NCI-H187 treated with DMSO at 0.1 percent for 48 hours (cell line): ENCODE measurements at places on chromosomes 2 and 18.

DNA sequence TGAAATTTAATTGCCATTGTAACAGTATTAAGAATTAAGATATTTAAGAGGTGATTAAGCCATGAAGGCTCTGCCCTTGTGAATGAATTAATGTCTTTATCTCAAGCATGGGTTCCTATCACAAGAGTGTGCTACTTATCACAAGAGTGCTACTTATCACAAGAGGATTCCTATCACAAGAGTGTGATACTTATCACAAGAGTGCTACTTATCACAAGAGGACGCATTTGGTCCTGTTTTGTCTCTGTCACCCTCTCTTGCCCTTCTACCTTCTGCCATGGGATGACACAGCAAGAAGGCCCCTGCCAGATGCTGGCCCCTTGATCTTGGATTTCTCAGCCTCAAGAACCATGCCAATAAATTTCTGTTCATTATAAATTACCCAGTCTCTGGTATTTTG lies 13.2 kb upstream of the COL5A2 start:
- no peak for DNase-seq

DNA sequence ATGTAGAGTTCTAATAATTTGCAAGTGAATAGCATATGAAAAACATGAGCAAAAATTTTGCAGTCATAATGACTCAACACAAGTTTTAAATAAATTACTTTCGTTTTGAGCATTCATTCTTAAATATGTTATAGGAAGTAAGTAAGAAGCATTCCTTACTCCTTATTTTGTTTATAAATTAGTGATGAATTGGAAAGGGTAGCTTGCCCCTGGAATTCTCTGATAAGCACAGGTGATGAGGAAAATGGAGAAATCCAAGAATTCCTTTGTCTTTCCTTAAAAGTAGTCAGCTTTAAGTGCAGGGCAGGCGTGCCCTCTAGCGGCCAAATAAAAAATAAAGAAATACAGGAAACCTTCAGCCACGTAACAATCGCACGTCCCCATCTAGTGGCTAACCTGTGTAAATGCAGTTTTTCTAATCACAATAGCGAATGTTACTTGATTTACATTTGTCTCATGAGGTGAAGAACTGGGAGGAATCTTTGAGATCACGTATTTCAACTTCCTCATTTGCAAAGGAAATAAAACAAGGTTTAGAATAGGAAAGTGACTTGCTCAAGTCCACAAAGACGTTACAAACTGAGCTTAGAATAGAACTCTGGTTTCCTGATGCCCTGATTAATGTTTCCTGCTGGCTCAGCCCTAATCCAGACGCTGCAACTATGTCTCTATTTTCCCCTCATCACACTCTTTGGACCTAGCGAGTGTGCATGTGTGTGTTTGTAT lies 47.2 kb upstream of the ZNG1B start:
- DNase-seq: no peak

DNA sequence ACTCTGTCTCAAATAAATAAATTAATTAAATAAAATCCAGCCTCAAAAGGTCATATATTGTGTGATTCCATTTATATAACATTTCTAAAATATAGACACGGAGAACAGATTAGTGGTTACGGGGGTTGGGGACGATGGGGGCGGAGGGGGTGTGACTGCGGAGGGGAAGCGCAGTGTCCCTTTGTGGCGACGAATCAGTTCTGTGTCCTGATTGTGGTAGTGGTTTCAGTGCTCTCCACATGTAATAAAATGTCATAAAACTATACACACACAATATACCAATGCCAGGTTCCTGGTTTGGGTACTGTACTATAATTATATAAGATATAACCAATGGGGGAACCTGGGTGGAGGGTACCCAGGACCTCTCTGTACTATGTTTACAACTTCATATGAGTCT lies 186.4 kb downstream of the ANAPC1 start:
- DNase-seq: no peak

DNA sequence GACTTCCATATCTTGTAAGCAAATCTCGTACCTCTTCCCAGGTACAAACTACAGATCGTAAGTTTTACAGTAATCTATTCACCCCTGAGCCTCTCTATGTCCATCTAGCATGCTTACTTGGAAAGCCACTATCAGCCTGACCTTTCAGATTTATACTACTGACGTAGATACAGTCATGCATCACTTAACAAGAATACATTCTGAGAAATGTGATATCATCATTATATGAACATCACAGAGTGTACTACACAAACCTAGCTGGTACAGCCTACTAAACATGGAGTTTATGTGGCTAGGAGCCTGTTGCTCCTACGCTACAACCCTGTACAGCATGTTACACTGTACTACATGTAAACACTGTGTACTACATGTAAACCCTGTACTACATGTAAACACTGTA lies 293.2 kb upstream of the ZNF804A start:
- DNase-seq: no peak

DNA sequence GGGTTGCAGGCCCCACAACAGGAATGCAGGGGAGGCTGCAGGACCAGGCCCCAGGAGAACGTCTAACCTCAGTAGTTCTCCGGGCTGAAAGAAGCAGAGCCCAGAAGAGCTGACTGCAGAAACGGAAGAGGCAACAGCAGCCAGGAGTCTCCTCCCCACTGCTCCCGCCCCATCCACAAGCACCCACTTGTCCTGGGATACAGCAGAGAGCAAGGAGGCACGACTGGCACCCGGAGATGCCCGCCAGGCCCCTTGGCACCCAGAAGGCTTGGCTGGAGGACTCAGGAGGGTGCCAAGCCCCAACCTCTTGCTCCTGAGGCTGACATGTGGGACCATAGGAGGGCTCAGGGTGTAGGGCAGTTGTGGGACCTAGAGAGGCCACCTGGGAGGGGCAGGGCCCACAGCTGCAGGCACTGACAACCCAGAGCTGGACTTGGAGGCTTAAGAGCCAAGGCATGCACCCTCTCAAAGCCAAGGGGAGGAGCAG lies 29.0 kb upstream of the TNS1 start:
- no peak for DNase-seq

DNA sequence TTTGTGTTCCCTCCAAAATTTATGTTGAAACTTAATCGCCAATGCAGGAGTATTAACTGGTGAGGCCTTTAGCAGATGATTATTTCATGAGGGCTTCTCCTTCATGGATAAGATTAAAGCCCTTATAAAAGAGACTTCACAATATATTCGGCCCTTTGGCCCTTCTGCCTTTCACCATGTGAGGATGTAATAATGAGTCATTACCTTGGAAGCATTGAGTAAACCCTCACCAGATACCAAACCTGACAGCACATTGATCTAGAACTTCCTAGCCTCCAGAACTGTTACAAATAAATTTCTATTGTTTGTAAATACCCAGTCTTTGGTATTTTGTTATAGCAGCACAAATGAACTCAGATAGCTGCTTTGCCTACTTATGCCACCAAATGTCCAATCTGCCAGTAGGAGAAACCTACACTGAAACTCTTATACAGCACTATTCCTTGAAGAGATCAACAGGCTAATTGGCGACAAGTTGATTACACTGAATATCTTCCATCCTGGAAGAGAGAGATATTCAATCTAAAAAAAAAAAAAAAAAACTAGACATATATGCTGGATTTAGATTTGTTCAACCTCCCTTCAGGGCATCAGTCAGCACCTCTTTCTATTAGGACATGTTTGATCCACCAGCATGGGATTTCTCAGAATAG lies 125.9 kb upstream of the COL5A2 start:
- no peak for DNase-seq

DNA sequence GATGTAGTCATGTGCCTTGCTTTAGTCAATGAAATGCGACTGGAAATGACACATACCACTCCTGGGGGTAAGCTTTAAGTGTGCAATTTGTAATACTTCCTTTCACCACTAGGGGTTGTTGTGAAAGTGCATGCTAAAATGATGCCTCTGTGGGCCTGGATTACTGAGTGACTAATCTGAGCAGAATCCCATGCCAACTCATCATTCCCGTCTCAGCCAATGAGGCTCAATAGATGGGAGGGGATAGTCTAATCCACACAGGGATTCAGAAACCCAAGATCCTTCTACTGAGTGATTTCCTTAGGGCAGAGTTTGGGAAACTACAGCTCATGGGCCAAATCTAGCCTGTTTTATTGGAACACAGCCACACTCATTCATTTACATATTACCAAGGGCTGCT lies 54.0 kb downstream of the HRH4 start:
- DNase-seq: no peak

DNA sequence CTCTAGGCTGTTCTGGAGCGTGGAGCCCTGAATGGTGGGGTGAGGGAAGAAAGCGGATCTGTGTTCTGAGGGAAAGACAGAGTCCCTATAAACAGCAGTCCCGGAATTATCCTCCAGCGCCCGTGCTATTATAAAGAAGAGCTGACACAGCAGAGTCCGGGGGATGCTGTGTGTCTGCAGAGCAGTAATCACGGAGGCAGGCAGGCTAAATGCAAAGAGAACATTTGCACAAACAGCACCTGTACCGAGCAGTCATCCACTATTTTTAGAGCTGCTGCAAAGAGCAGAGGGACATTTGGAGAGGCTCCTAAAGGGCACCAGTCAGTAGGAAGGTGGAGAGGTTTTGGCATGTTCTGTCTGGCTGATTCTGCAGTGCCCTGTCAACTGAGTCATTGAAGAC lies 293.8 kb upstream of the SLC14A2 start:
- DNase-seq: no peak

GRCh38 chr2:132477962-132478361 lies 61.4 kb downstream of the GPR39 start:
- DNase-seq: no peak

DNA sequence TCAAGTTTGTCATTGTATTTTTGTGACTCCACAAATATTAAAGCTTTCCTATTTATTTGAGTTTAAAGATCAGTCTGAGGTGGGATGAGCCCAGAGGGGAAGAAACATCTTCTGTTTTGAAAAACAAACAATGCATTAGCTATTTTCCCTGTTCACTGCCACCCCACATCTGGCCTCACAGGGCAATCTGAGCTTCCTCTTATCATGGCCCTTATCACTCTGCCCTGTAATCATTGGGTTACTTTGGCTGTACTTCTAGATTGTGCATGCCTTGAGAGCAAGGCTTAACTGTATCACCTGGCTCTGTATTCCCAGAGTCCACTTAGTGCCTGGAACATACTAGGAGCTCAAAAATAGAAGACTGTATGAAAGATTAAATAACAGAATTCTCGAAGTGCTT lies 241.6 kb upstream of the NT5C1B start:
- DNase-seq: no peak

DNA sequence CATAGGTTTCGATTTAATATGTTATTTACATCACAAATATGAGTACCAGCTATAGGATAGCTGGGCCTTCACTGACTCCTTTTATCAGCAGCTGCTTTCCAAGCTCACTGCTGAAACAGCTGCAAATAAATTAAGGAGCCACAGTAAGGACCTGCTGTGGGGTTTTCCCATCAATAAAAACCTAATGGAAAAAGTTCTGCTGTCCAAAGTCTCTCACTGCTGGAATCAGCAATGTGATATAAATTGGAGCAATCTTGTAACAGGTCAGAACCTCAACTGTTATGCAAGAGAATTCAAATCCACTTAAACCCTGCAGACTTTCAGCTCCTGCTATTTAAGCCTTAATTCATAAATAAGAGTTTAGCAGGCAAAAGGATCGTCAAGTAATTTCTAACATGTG lies 61.3 kb downstream of the NEB start:
- DNase-seq: no peak

GRCh38 chr2:190432567-190433231 lies 24.5 kb downstream of the MFSD6 start:
- no peak for DNase-seq

GRCh38 chr2:65664931-65665330 lies 232.5 kb upstream of the SPRED2 start:
- no peak for DNase-seq

DNA sequence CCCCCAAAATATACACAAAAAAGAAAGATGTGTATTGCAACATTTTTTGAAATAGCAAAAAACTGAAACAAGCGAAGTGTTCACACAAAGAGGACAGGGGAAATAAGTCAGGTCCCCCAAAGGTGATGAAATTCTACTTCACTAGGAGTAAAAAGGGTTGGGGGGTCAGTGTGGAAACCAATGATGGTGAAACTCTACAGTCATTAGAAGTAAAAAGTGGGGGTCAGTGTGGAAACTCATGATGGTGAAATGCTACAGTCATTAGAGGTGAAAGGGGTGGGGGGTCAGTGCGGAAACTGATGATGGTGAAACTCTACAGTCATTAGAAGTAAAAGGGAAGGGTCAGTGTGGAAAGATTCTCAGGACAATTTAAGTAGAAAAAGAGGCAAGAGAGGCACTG lies 298.2 kb downstream of the EIPR1 start:
- DNase-seq: no peak
